ENCODE measurements at places on chromosomes 2 and 18. TPM values are rescaled to one million over a fixed set of nuclear protein-coding genes. Genes with fewer than 3 reads are reported as not detected.

- H3K36me3 ChIP-seq = no peaks in the 10 kb centered on the region
- peaks cover 25% of the 10 kb centered on the region for H3K4me1 ChIP-seq
- H3K27ac ChIP-seq = peak overlapping the region; percentile 99
- H3K27me3 ChIP-seq = no peaks in the 10 kb centered on the region
Measured at GRCh38 chr2:178478130-178478438, 316 bp downstream of the FKBP7 start.

GRCh38 chr18:44652722-44653121 is 28.0 kb upstream of the SETBP1 start:
- H3K4me3 ChIP-seq = no peak overlapping the region
- no peak overlapping the region for H3K27ac ChIP-seq
- no peaks in the 10 kb centered on the region for H3K27me3 ChIP-seq
- H3K4me1 ChIP-seq = peaks cover 25% of the 10 kb centered on the region
- H3K36me3 ChIP-seq = no peaks in the 10 kb centered on the region
- DNase-seq = no peak

- H3K4me3 ChIP-seq = peak overlapping the region; percentile 69
- peaks cover 16% of the 10 kb centered on the region for H3K4me1 ChIP-seq
- H3K36me3 ChIP-seq = no peaks in the 10 kb centered on the region
- H3K27me3 ChIP-seq = no peaks in the 10 kb centered on the region
- DNase-seq = peak; percentile 79
Measured at GRCh38 chr2:70143314-70144150, 47.3 kb downstream of the C2orf42 start.

DNA sequence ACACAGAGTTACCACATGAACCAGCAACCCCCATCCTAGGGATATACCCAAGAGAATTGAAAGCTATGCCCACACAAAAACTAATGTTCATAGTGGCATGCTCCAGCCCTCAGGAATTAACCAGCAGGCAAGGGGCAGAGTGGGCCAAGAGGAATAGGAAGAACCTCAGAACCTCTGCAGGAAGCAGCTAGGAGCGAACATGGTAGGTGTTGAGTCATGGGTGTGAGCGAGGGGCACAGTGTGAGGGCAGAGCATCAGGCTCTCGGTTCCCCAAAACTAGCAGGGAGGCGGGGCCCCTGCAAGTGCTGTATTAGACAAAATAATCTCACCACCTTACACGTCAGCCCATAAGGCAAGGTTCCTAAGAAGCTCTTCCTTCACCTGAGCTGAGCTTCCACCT is 5.6 kb upstream of the RUFY4 start:
- H3K27ac ChIP-seq = no peak overlapping the region
- H3K27me3 ChIP-seq = peaks cover 38% of the 10 kb centered on the region
- DNase-seq = no peak
- no peak overlapping the region for H3K4me3 ChIP-seq

GRCh38 chr2:165469417-165469816 is at the start of gene CSRNP3:
TSS of gene CSRNP3 (plus strand) at chr2:165469698. CDS start at chr2:165595066, 125,368 bp downstream.
- H3K27ac ChIP-seq = no peak within 1 kb of the TSS
- H3K36me3 ChIP-seq = no peaks in the 10 kb centered on the region
- H3K27me3 ChIP-seq = no peaks in the 10 kb centered on the region
- H3K4me1 ChIP-seq = peaks cover 4% of the 10 kb centered on the region

DNA sequence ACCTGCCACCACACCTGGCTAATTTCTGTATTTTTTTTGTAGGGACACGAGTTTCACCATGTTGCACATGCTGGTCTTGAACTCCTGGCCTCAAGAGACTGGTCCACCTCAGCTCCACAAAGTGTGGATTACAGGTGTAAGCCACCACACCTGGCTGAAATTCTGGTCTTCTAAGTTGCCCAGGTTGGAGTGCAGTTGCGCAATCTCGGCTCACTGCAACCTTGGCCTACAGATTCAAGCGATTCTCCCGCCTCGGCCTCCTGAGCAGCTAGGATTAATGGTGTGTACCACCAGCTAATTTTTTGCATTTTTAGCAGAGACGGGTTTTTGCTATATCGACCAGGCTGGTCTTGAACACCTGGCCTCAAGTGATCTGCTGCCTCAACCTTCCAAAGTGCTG is 5.6 kb downstream of the POLR2D start:
- DNase-seq = no peak
- H3K4me1 ChIP-seq = peaks cover 6% of the 10 kb centered on the region
- peaks cover 43% of the 10 kb centered on the region for H3K36me3 ChIP-seq
- no peak overlapping the region for H3K4me3 ChIP-seq
- no peak overlapping the region for H3K27ac ChIP-seq

DNA sequence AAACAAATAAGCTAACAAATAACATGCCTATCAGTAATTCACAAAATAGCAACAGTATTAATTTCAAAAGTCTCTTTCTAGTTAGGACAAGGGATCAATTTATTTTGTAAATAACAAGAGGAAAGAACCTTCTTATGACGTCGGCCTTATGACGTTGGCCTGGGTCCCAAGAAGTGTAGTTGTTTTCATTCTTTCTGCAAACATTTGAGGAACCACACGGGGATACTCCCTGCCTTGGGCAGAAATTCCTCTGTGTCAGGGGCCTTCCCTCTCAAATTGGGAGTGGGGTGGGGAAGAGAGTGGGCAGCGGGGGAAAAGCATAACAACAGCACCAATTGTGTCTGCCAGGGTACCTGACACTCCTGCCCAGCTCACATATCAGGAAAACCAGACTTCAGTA is 1.3 kb downstream of the CCDC68 start:
- peaks cover 12% of the 10 kb centered on the region for H3K4me1 ChIP-seq
- H3K36me3 ChIP-seq = no peaks in the 10 kb centered on the region
- peak overlapping the region; percentile 83 for H3K4me3 ChIP-seq
- peak; percentile 49 for DNase-seq
- H3K27me3 ChIP-seq = no peaks in the 10 kb centered on the region
- H3K27ac ChIP-seq = no peak overlapping the region

- H3K4me1 ChIP-seq = no peaks in the 10 kb centered on the region
- DNase-seq = no peak
- no peak overlapping the region for H3K27ac ChIP-seq
- no peaks in the 10 kb centered on the region for H3K27me3 ChIP-seq
- no peaks in the 10 kb centered on the region for H3K36me3 ChIP-seq
Measured at GRCh38 chr2:105062158-105062557, 24.3 kb downstream of the MRPS9 start.

GRCh38 chr18:55781481-55781957 is 193.5 kb upstream of the TCF4 start:
- peaks cover 7% of the 10 kb centered on the region for H3K4me1 ChIP-seq
- no peak overlapping the region for H3K4me3 ChIP-seq
- H3K27ac ChIP-seq = no peak overlapping the region
- no peaks in the 10 kb centered on the region for H3K36me3 ChIP-seq
- peak; percentile 90 for DNase-seq
- H3K27me3 ChIP-seq = no peaks in the 10 kb centered on the region

DNA sequence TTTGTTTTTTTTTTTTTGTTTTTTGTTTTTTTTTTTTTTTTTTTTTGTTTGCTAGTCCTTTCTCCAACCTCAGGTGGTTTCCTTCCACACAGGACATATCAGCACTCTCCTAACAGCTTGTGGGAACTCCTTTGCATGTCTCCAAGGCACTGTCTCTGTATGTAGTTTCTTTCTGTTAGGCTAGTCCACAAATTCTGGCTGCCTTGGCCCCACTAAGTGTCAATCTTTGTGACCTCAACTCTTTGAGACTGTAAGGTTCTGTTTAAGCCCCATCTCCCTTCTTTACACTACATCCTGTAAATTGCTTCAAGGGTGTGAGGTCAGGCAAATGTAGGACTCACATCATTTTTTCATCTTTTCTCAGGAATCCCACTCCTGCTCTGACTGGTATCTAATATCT is 85.1 kb downstream of the NCOA1 start:
- H3K4me3 ChIP-seq = no peak overlapping the region
- H3K36me3 ChIP-seq = no peaks in the 10 kb centered on the region
- no peaks in the 10 kb centered on the region for H3K4me1 ChIP-seq

GRCh38 chr2:128440666-128441340 is 122.1 kb upstream of the HS6ST1 start:
- DNase-seq = peak; percentile 89
- H3K4me3 ChIP-seq = no peak overlapping the region
- H3K27me3 ChIP-seq = no peaks in the 10 kb centered on the region
- H3K4me1 ChIP-seq = no peaks in the 10 kb centered on the region

DNA sequence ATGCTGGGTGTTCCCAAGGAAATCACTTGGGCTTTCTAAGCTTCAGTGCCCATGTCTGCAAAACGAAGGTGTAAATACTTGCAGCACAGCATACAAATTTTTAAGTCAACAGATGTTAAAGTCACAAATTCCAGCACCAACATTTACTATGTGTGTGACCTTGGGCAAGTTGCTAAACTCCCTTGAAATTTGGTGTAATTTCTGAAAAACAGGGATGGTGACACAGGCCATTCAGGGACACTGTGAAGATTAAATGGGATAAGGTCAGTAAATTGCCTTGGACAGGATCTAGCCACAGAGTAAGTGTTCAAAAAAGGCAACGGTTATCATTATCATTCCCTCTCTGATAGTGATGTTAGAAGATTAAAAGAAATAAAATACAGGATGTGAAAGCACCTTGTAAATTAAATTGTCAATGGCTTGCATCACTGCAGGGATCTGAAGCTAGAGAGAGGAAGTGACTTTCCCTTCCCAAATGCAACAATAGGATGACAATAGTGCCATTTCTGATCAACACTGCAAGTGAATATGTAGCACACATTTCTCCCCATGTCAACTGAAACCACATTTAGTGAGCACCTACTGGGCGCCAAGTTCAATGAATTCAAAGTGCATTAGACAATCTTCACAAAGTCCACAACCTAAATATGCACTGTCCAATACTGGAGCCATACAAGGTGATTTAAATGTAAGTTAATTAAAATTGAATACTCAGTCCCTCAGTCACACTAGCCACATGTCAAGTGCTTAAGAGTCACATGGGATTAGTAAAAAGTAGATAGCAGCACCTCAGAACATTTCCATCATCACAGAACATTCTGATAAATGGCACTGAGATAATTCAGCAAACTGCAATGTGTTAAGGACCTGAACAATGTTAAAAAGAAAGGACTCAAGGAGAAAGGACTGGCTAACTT is 81.2 kb downstream of the STK39 start:
- H3K27ac ChIP-seq = no peak overlapping the region
- no peaks in the 10 kb centered on the region for H3K27me3 ChIP-seq
- no peak for DNase-seq
- H3K36me3 ChIP-seq = peaks cover 9% of the 10 kb centered on the region
- H3K4me1 ChIP-seq = peaks cover 33% of the 10 kb centered on the region

- H3K36me3 ChIP-seq = no peaks in the 10 kb centered on the region
- no peak overlapping the region for H3K4me3 ChIP-seq
- no peak for DNase-seq
- H3K4me1 ChIP-seq = peaks cover 6% of the 10 kb centered on the region
- no peak overlapping the region for H3K27ac ChIP-seq
Measured at GRCh38 chr2:163655667-163656066, 80.1 kb downstream of the FIGN start.

GRCh38 chr2:175101514-175101913 is 66.5 kb downstream of the ATF2 start:
- peaks cover 21% of the 10 kb centered on the region for H3K4me1 ChIP-seq
- H3K36me3 ChIP-seq = peaks cover 15% of the 10 kb centered on the region
- no peak overlapping the region for H3K27ac ChIP-seq
- DNase-seq = no peak

DNA sequence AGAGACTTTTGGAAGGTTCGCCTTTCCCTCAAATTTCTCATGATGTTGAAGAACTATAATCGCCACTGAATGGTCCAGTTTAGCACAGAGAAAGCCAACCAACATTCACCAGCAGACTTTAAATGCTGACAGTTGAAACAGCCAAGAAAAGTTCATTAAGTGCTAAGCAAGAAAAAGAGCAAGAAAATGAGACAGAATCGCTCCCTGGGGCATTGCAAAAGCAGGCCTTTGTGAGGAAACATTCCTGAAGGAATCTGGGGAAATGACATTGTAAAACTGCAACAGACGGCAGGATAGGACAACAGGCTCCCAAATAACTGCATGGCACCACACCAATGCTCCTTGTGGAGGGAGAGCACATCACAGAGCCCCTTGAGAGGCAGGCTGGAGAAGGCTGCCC is 269.3 kb upstream of the ID2 start:
- no peak overlapping the region for H3K4me3 ChIP-seq
- no peak for DNase-seq
- H3K27ac ChIP-seq = no peak overlapping the region
- no peaks in the 10 kb centered on the region for H3K27me3 ChIP-seq
- no peaks in the 10 kb centered on the region for H3K36me3 ChIP-seq
- H3K4me1 ChIP-seq = peaks cover 9% of the 10 kb centered on the region

DNA sequence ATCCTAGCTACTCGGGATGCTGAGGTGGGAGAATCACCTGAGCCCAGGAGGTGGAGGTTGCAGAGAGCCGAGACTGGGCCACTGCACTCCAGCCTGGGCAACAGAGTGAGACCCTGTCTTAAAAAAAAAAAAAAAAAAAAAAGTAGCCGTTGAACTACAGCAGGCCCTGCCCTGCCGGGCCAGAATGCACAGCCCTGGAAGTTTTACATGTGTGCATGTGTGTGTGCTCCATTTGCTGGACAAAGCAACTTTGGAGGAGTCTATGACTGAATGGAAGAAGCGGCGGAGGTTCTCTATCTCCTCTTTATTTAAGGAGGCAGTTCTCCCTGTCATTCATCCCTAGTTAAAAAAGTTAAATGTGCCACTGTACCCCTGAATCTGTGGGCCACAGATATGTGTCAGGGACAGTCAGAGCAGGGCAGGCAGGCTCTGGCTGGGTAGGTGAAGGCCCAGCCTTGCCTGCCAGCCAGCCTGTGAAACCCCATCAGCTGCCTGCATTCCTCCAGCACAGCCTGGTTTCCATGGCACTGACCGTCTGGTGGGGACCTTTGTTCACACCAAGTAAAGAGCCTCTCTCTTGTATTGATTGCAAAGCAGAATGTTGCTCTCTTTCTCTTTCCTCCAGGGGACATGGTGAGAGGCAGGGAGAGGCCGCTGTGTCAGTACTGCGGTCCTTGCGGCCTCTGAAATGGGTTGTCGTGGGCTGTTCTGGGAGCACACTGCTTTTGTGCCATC is 10.9 kb downstream of the LIPG start:
- no peaks in the 10 kb centered on the region for H3K4me1 ChIP-seq
- no peaks in the 10 kb centered on the region for H3K36me3 ChIP-seq
- no peak overlapping the region for H3K4me3 ChIP-seq
- H3K27me3 ChIP-seq = no peaks in the 10 kb centered on the region
- DNase-seq = no peak

GRCh38 chr2:200615247-200615646 is 29.4 kb downstream of the AOX1 start:
- H3K4me1 ChIP-seq = peaks cover 44% of the 10 kb centered on the region
- H3K27ac ChIP-seq = peak overlapping the region; percentile 84
- no peaks in the 10 kb centered on the region for H3K27me3 ChIP-seq
- H3K36me3 ChIP-seq = no peaks in the 10 kb centered on the region
- H3K4me3 ChIP-seq = no peak overlapping the region

The ABCG5 gene
- total RNA-seq = not detected

The HOXD11 gene
- total RNA-seq = not detected

The SERPINB7 gene
- 0.36 TPM for total RNA-seq

The ATG9A gene
- total RNA-seq = 56.0 TPM

The ASB18 gene
- total RNA-seq = under 0.01 TPM

All from osteoblast (primary cell).